Tibial nerve (tissue), 4 donors: ENCODE measurements at places on chromosomes 3 and 15. TPM values are rescaled to one million over a fixed set of nuclear protein-coding genes. Genes with fewer than 3 reads are reported as not detected.

- H3K27ac ChIP-seq, result no peak overlapping the region
- no peaks in the 10 kb centered on the region for H3K4me1 ChIP-seq
- no peaks in the 10 kb centered on the region for H3K27me3 ChIP-seq
- H3K4me3 ChIP-seq, result no peak overlapping the region
These were observed 130.1 kb downstream of the RTP4 start for GRCh38 chr3:187498211-187498724.

DNA sequence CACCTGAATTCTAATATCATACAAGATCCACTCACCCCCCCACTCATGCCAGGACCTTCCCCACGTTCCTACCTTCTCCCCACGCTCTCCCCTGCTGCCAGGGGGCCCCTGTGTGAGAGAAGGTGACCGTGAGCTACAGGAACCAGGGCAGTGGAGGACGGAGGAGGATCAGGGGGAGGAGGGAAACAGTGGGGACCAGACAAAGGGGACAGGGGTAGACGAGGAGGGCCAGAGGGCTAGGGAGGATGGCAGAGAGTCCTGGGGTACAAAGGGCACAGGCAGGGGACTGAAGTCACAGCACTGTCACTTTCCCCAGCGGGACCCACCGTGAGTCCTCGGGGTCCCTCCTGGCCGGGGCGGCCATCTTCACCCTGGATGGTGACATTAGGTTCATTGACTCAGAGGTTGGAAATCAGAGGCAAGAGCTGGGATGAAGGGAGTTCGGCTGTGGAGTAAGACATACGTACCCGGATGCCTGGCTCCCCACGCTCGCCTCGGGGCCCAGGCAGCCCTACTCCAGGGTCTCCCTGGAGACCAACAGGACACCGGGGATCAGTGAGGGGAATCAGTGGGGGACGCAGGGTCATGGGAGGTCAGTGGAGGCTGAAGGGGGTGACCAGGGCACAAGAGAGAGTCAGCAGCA is 6.3 kb upstream of the UCN2 start:
- peaks cover 14% of the 10 kb centered on the region for H3K4me1 ChIP-seq
- no peak for DNase-seq
- no peaks in the 10 kb centered on the region for H3K36me3 ChIP-seq
- no peaks in the 10 kb centered on the region for H3K27me3 ChIP-seq
- no peak overlapping the region for H3K4me3 ChIP-seq

CSK gene
- 26.3 TPM for total RNA-seq

CRYGS gene
- total RNA-seq, result 12.2 TPM

DNA sequence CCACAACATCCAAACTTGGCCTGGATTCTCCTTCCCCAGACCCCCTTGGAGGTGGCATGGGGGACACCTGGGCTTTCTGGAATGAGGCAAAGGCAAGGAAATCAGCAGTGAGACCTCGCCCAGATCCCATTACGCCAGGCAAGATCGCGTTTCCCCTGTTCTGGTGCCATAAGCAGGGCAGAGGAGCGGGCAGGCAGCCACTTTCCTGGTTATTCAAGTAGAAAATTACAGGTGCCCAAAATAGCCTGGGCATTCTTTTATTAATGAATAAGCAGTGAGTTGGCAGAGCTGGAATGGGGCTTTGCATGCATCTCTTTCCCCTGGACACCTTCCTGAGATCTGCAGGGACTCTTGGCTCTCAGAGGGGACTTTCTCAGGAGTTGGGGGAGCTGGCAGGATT is 31.5 kb upstream of the FAM107A start:
- no peaks in the 10 kb centered on the region for H3K36me3 ChIP-seq
- no peak for DNase-seq
- no peaks in the 10 kb centered on the region for H3K27me3 ChIP-seq
- H3K27ac ChIP-seq, result no peak overlapping the region

DNA sequence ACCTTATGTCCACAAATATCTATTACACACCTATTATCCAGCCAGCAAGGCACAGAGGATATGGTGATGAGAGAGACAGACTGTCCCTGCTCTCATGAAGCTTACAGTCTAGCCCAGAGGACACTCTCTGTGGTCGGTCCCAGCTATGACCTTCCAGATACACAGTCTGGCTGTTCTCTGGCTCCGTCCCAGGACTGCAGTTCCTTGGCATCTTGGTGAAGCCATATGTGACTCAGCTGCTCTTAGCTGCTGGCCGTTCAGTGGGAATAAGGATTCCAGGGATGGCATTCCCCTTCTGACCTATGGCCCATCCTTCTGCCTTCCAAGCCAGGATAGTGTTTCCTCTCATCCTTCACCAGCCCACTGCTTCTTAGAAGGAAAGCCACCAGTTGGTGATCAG is 30.8 kb downstream of the MEX3B start:
- H3K4me3 ChIP-seq, result no peak overlapping the region
- no peak for DNase-seq
- H3K36me3 ChIP-seq, result no peaks in the 10 kb centered on the region
- no peaks in the 10 kb centered on the region for H3K27me3 ChIP-seq
- no peak overlapping the region for H3K27ac ChIP-seq

- no peak for DNase-seq
- no peaks in the 10 kb centered on the region for H3K27me3 ChIP-seq
- peaks cover 5% of the 10 kb centered on the region for H3K4me1 ChIP-seq
- H3K27ac ChIP-seq, result no peak overlapping the region
- no peak overlapping the region for H3K4me3 ChIP-seq
- H3K36me3 ChIP-seq, result no peaks in the 10 kb centered on the region
These were observed 15.1 kb upstream of the TIPARP start for GRCh38 chr3:156659260-156659659.

DNA sequence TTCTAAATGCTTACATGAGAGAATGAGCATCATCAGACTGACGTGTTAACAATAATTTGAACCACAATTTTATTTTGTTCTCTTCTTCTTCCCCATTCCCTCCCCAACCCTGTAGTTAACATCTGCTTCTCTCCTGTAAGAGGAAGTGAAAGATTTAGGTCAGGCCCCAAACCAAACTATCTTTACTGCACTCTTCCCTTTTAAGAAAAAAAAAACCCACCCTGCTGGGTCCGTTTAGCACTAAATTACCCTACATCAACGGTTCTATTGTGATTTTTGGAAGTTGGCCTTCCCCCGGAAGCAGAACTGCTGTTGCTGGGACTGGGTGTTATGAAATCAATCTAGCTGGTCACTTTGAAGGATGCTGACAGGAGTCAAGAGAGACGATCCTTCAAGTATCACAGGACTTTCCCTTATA is 49.4 kb downstream of the NFKBIZ start:
- H3K27me3 ChIP-seq, result no peaks in the 10 kb centered on the region
- no peaks in the 10 kb centered on the region for H3K36me3 ChIP-seq
- DNase-seq, result no peak

DNA sequence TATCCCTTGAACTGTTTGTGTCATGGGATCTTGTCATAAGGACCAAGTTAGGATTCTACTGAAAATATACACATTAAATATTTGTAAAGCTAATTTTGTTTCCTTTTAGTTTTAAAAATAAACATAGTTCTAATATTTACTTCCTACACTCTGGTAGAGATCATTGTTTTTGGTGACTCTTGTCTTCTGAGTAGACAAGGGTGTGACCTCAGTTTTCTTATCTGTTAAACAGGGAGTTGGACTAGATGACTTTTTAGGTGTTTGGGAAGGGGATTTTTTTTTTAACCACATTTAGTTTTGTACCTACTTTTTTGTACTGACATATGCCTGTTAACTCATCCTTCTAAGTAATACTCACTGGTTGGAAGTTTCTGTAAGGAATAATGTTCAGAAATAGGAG is 30.8 kb downstream of the PLS1 start:
- H3K4me3 ChIP-seq, result no peak overlapping the region
- H3K36me3 ChIP-seq, result no peaks in the 10 kb centered on the region
- no peak overlapping the region for H3K27ac ChIP-seq
- DNase-seq, result no peak
- H3K4me1 ChIP-seq, result no peaks in the 10 kb centered on the region
- no peaks in the 10 kb centered on the region for H3K27me3 ChIP-seq

DNA sequence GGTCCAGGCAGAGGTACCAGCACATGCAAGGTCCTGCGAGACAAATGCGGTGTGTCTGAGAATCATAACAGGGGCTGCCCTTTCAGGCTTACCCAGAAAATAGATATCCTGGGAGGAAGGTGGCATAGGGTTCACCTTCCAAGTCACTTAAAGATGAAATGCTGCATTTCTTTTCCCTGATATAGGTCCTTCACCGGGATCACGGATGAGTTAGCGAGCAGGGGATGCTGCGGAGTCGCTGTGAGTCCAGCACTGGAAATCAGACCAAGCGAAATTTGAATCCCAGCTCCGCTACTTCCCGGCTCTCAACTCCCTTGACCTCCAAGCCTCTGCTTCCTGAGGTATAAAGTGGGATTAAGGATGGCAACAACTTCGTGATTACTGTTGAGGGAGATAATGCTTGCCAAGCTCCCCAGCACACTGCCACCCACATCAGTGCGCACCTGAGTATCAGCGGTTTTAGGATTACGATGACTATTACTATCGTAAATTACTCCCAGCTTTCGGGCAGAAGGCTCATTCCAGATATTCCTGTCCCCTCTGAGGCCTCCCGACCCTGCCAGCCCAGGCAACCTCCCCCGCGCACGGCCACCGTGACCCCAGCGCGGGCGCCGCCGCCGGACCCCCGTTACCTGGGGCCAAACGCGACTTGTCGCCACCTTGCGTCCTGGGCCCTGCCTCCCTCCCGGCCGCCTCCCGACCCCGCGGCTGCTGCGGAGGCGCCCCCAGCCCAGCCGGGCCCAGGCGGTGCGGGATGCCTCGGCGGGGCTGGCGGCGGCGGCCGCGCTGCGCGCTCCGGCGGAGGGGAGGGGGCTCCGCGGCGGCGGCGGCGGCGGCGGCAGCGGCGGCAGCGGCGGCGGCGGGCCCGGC is 589 bp upstream of the GPR27 start:
- H3K4me3 ChIP-seq, result no peak overlapping the region
- peaks cover 11% of the 10 kb centered on the region for H3K4me1 ChIP-seq
- no peak for DNase-seq
- peaks cover 44% of the 10 kb centered on the region for H3K27me3 ChIP-seq

DNA sequence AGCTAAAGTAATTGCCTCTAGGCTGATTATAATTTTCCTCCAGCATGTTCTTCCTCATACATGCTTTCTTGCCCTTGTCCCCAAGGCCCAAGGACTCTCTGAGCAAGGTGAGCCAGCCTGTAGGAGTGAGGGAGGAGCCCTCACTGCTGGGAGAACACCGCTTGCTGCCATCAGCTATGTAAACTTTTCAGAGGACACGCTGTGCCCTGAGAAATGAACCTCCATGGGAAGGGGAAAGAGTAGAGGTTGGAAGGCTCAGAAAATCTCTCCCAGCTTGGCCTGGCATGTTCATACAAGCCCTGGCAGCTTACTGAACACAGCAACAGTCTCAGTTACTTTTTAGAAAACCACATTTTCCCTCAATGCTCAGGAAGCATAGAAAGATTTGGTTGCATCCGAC is 103.0 kb upstream of the SLC24A5 start:
- H3K27ac ChIP-seq, result no peak overlapping the region
- H3K27me3 ChIP-seq, result no peaks in the 10 kb centered on the region
- H3K36me3 ChIP-seq, result no peaks in the 10 kb centered on the region
- H3K4me3 ChIP-seq, result no peak overlapping the region

GRCh38 chr3:195059471-195060216 is 211.3 kb downstream of the XXYLT1 start:
- no peak for DNase-seq
- H3K36me3 ChIP-seq, result no peaks in the 10 kb centered on the region
- no peak overlapping the region for H3K4me3 ChIP-seq

AMIGO3 gene
- total RNA-seq, result not detected

DNA sequence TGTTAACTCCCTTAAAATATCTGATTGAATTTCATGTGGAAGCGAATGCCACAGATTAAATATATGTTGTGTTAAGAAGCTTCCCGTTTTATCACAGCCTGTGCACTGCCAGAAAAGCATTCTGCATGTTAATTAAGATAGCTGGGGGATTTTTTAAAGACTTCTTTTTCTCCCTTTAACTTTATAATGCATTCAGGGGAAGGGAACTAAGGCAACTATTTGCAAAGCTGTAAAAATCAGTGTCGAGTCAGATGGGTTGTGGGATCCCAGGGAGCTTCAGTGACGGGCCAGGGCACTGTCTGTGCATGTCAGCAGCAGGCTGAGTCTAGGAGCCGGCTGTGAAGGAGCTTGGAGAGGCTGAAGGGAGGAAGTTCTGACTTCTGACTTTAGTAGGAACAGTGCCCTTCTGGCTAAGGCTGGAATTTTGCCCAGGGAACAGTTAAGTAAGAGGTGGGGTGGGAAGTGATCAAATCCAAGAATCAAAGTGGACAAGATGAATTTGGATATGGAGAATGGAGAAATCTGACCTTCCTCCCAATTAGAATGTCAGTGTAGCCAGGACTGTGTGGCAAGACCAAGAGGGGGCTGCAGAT is 77.7 kb downstream of the ABHD5 start:
- peak; percentile 85 for DNase-seq
- no peak overlapping the region for H3K27ac ChIP-seq
- no peak overlapping the region for H3K4me3 ChIP-seq
- H3K4me1 ChIP-seq, result no peaks in the 10 kb centered on the region
- H3K36me3 ChIP-seq, result no peaks in the 10 kb centered on the region

A4GNT gene
- total RNA-seq, result not detected

GRCh38 chr3:151460228-151460627 is 633 bp downstream of the IGSF10 start:
- peak overlapping the region; percentile 52 for H3K4me3 ChIP-seq
- H3K4me1 ChIP-seq, result no peaks in the 10 kb centered on the region

LRRIQ4 gene
- not detected for total RNA-seq

CELSR3 gene
- 13.5 TPM for total RNA-seq

- DNase-seq, result no peak
- H3K4me3 ChIP-seq, result no peak overlapping the region
- no peaks in the 10 kb centered on the region for H3K27me3 ChIP-seq
- H3K4me1 ChIP-seq, result no peaks in the 10 kb centered on the region
These were observed 29.0 kb downstream of the TMEM45A start for GRCh38 chr3:100521439-100521845.

DNA sequence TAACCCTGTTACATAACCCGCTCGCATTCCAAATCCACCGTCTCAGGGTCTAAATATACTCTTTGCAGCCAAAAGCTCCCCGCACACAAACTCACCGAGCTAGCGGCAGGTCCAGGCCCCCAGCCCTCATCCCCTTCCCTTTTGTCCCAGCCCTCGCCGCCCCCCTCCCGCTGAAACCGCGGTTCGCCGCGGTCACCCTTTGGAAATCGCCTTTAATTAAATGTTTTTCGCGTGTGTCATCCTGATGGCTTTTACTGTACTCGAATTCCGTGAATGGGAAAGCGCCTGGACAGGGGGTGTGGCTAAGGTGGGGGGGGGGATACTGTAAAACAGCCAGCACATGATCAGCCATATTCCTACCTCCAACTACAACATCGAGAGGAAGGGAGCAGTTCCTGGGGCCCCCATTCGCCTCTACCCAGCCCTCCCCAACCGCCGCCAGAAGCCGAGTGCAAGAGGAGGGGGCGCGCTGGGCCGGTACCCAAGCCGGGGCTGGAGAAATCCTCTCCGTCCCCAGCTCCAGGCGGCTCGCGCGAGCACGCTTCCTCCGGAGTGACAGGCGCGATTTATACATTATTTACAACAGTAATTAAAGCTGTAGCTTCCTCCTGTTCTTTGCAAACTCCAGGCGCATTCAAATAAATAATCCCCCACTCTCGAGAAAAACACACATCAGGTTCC is 1.7 kb downstream of the RORA start:
- no peaks in the 10 kb centered on the region for H3K36me3 ChIP-seq
- H3K27ac ChIP-seq, result no peak overlapping the region
- DNase-seq, result no peak
- H3K27me3 ChIP-seq, result no peaks in the 10 kb centered on the region
- peak overlapping the region; percentile 65 for H3K4me3 ChIP-seq
